ENCODE measurements at places on chromosomes 4 and X.

- DNase-seq = no peak
Measured at GRCh38 chr4:45776146-45776545, 347.7 kb downstream of the GABRG1 start.

GRCh38 chr4:29311247-29311646 lies 1408.9 kb upstream of the PCDH7 start:
- DNase-seq = no peak

- DNase-seq = no peak
Measured at GRCh38 chrX:74420196-74421035, 877 bp upstream of the SLC16A2 start.

- DNase-seq = no peak
Measured at GRCh38 chrX:8242431-8243020, 71.5 kb upstream of the VCX2 start.

- no peak for DNase-seq
Measured at GRCh38 chrX:69278031-69278687, 112.9 kb upstream of the PJA1 start.

DNA sequence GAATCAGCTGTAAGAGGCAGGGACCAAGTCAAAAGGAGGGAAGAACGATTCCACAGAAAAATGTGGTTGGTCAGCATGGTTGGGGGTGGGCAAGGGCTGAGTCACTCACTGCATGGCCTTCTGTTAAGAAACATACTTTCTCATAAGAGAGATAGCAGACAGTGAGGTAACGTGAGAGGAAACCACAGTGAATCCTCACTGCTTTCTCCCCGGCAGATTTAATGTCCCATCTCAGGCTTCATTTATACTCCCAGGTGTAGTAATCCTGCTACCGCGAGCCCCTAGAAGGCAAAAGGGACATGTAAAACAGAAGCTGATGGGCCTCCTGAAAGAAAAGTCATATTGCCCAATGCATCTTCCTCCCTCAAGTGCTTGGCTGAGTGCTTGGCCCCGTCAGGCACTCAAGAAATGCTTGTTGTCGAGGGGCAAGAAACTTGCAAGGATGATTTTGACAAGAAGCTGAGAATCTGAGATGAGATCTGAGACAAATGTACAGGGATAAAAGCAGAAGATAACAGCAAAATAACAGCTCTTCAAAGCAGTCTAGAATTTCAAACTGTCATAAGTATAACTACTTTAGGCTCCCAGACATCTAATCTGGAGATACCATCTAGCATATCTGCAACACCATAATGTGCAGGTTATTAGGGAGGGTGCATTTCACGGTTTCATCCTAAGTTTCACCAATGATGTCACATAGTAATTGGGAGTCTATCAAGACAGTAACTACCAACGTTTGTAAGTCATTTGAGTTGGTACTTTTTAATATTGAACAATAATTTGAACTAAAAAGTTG lies 40.2 kb downstream of the SH3KBP1 start:
- no peak for DNase-seq

DNA sequence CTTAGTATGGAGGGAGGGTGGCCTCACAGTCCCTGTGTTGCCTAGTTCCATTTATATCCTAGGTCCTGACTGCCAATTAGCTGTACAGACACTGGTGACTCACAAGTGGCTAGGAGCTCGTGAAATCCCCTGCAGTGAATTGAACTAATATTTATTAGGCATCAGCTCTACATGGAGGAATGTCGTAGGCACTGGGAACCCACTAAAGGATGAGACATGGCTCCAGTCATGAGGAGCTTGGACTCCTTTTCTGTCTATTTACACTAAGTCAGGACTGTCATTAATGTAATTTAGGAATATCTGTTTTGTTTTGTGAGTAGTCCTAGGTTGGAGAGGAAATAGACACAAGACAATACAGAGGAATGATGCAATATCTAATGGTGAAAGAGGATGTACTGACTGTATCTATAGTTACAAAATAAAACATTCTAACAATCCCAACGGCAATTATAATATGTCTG lies 67.7 kb downstream of the MID1IP1 start:
- DNase-seq = no peak

DNA sequence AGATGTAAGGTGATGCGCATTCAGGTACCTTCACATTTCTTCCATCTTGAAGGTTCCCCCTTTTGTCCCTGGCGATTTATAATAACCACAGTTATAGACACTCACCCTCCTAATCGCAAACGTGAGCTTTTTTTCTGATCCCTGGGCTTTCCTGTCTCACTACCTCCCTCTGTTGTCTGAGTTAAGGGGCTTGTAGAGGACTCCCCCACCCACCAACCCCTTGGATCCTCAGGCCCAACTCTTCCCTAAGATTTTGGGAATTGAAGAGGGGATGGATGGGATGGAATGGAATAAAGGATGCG lies 1.4 kb downstream of the CNKSR2 start:
- no peak for DNase-seq

DNA sequence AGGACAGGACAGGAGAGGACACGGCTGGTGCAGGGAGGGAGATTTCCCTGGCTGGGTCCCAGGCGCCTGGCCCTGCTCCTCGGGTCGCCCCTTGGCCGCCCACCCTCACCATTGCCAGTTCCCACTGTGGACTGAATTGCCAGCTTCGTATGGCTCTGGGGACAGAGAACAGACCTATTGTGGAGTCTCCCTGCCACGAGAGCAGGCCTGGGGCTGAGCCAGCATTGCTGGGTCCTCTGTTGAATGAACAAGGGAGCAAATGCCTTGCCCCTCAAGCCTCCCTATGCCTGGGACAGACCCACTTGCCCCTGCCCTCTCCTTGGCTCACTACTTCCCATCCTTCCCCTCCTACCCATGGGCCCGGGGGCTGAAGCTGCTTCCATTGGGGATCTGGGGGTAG lies 4.3 kb downstream of the PLXNA3 start:
- DNase-seq = no peak

GRCh38 chr4:39846120-39846519 lies 131.6 kb downstream of the PDS5A start:
- no peak for DNase-seq

Measured in stimulated activated CD4-positive, alpha-beta T cell treated with anti-CD3 and anti-CD28 coated beads, Interleukin-1b, Interleukin-23, amount 100 ng/mL, for 1 hour (primary cell).